ENCODE measurements at places on chromosomes 6 and 20. TPM values are rescaled to one million over a fixed set of nuclear protein-coding genes. Genes with fewer than 3 reads are reported as not detected.

The PI16 gene
- under 0.01 TPM for total RNA-seq

The CRISP3 gene
- not detected for total RNA-seq

The SPINT3 gene
- not detected for total RNA-seq

The NOTCH4 gene
- total RNA-seq, result 10.6 TPM

The F13A1 gene
- not detected for total RNA-seq

The OOEP gene
- 0.22 TPM for total RNA-seq

The TULP4 gene
- 74.9 TPM for total RNA-seq
